ENCODE measurements at places on chromosomes 4 and X.

- DNase-seq: peak; percentile 27
These were observed 61.1 kb upstream of the VAMP7 start for GRCh38 chrX:155819966-155820491.

DNA sequence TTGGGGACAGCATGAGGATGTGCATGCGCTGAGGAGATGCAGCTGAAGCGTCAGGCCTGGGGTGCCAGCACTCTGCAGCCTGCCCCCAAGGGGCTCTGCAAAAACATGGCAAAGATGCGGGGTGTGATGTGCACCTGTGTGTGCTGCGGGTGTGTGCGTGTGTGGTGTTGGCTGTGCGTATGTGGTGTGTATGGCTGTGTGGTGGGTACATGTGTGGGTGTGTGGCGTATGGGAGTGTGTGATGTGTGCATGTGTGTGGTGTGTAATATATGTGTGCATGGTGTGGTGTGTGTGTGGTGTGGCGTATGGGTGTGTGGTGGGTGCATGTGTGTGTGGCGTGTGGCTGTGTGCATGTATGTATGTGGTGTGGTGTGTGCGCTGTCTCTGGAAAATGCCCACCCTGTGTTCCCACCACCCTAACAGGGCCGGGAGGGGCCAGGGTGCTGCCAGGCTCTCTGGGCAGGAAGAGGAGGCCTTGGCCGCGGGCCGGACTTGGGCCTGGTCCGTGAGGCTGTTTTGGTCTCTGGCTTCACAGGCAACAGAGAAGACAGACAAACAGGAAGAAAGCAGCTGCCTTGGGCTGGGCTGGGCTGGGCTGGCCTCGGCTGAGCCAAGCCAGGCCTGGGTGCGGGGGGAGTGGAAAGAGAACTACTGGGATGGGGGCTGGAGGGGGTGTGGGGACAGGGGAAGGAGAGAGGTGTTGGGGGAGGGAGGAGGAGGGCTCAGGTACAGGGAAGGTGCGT is 1.1 kb upstream of the AVPR2 start:
- DNase-seq: no peak

- DNase-seq: no peak
These were observed at the start of gene GALNTL6 for GRCh38 chr4:171812665-171813525. TSS of gene GALNTL6 (plus strand) at chr4:171813404.

- no peak for DNase-seq
These were observed 402.9 kb downstream of the PCDH18 start for GRCh38 chr4:137129441-137129840.

GRCh38 chr4:137749466-137749865 is 217.2 kb upstream of the PCDH18 start:
- DNase-seq: no peak

GRCh38 chrX:34546366-34546765 is 110.7 kb downstream of the TMEM47 start:
- no peak for DNase-seq

DNA sequence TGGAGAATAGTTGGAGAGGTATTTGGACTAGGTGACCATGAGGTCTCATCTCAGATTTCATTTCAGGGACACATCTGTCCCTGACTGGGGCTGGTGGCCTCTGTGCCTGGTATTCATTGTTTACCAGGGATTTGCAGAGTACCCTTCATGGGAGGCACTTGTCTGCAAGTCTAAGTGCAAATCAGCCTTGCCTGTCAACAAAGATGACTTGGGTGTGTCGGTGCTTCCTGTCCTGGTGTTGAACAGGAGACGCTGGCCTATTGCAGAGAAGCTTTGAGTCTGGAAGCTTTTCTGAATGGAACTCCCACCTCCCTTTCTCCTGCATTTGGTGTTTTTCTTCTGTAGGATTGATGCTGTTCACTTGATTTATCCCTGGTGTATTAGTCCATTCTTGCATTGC is 104.1 kb downstream of the TNIP2 start:
- no peak for DNase-seq

DNA sequence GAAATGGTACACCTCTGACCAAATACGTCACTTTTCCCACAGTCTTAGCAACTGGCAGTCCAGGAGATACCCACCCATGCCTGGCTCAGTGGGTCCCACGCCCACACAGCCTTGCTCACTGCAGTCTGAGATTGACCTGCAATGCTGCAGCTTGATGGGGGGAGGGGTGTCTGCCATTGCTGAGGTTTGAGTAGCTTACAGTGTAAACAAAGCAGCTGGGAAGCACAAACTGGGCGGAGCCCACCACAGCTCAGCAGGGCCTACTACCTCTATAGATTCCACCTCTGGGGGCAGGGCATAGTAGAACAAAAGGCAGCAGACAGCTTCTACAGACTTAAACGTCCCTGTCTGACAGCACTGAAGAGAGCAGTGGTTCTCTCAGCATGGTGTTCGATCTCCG is 52.7 kb downstream of the AMER1 start:
- DNase-seq: no peak
